Stimulated activated CD8-positive, alpha-beta memory T cell treated with anti-CD3 and anti-CD28 coated beads, Interleukin-4, amount 100 ng/mL, for 1 hour (primary cell): ENCODE measurements at places on chromosomes 2 and 18.

- no peak for DNase-seq
Measured at GRCh38 chr2:104584393-104584792, 269.5 kb upstream of the POU3F3 start.

GRCh38 chr2:138012082-138012481 is 47.8 kb downstream of the HNMT start:
- DNase-seq, result no peak

- DNase-seq, result no peak
Measured at GRCh38 chr2:20225294-20226151, 593 bp upstream of the SDC1 start.

GRCh38 chr2:206642075-206643025 is at the start of gene FAM237A:
TSS of gene FAM237A (plus strand) at chr2:206642487. CDS start at chr2:206644237, 1,750 bp downstream.
- DNase-seq, result no peak

- no peak for DNase-seq
Measured at GRCh38 chr2:191359133-191359532, 113.9 kb downstream of the MYO1B start.

GRCh38 chr2:168552450-168552856 is 96.4 kb downstream of the CERS6 start:
- DNase-seq, result no peak

DNA sequence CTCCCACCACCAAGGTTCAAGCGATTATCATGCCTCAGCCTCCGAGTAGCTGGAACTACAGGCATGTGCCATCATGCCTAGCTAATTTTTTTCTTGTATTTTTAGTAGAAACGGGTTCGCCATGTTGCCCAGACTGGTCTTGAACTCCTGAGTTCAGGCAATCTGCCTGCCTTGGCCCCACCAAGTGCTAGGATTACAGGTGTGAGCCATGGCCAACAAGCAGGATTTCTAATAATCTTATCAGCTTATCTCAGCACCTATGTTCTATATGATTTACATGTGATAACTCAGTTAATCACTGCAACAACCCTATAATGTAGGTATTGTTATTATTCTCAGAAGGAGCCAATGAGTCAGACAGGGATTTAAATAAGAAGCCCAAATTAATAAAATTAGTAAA is 80.3 kb downstream of the GORASP2 start:
- no peak for DNase-seq

GRCh38 chr2:80102026-80102425 is 202.5 kb downstream of the LRRTM1 start:
- DNase-seq, result no peak

- no peak for DNase-seq
Measured at GRCh38 chr18:46449033-46449432, 208.0 kb downstream of the LOXHD1 start.

DNA sequence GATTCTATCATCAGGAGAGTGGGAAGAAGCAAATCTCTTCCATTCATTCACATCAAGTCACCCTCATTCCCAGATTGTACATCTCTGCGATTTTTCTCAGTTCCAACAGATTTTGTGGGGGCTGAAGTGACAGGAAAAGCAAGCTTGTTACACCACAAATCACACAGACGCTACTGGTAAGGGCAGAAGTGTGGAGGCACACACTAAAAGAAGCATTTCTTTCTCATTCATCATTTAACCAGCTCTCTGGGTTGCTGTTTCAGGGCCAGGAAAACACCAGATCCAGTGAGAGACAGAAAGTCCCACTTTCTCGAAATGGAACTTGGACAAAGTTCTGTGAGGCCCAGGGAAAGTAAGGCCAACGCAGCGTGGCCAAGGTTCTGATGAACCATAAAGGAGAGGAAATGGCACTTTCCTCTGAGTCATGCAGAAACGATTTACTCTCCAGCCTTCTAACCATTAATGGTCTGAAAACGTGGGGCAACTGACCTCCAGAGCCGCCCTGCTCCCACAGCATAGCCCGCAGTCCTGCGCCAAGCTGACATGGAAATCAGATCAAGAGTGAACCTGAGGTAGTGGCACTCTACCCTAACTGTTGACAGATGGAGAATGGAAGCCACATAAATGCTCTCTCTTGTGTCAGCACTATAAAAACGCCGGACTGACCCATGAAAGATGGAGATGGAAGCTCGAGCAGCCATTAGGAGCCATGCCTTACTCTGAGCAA is 191.0 kb downstream of the C1D start:
- no peak for DNase-seq

DNA sequence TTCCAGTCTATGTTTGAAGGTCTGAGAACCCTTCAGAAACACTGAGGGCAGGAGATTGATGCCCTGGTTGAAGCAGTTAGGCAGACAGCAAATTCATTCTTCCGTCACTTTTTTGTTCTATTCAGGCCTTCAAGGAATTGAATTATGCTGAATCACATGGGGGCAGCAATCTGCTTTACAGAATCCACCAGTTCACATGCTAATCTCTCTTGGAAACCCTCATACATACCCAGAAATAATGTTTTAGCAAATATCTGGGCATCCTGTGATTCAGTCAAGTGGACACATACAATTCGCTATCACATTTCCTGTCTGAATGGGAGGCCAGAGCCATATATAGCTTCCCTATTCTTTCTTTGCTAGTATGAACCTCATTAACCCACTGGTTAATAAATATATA is 301.4 kb upstream of the CNTNAP5 start:
- no peak for DNase-seq

DNA sequence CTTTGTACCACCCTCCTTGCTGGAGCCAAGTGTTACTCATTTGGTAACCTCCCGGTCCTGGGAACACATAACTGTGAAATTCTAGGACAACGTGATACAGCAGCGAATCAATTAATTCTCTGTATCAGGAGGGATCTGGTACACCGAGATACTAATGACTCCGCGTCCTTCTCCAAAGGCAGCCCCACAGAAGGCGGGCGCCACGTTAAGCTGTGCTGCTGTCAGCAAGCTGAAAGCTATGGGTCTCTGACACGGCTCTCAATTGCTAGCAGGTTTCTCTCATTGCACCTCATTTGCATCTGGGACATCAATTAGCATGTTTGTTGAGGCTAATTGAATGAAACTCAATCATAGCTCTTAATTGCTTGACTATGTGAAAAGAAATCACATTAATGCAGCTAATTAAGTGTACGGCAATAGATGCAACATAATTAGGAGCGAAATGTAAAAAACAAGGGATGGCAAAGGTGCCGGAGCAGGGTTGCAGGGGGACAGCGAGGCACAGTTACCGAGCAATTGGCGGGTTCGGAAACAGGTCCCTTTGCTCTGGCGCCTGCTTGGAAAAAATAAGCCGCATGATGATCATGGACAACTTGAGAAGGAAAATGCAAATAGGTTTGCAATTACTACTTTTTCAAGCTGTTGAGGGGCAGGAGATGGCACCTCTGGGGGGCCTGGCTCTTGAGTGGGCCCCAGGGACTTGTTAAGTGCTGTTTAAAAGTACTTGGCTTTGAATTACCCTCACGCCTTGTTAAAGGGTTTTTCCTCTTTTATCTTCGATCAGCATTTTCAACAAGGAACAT is 264.2 kb downstream of the GBX2 start:
- DNase-seq, result no peak

DNA sequence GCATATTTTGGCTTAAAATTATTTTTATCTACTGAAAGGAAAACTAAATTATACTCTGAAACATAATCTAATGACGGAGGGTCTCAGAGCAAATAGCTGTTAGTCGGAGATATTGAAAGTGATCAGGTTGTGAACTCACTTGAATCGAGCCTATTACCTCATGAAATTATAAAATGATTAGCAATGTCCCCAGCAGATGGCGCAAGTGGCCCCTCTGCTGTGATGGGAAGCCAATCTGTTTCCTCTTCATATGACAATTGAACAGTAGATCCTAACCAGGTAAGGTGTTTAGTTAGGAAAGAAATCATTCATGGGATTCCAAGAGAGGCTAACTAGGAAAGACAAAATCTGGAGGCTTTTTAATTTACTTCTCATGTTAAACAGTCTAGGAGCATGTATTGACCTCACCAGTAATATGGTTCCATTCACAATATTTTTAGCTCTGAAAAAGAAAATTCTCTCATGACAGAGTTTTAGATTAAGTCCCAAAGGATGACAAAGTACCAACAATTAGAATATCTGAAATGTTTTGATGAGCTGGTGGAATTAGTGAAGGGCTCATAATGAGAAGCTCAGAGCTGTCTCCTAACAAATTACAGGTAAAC is 29.9 kb upstream of the MPPE1 start:
- DNase-seq, result peak; percentile 52

DNA sequence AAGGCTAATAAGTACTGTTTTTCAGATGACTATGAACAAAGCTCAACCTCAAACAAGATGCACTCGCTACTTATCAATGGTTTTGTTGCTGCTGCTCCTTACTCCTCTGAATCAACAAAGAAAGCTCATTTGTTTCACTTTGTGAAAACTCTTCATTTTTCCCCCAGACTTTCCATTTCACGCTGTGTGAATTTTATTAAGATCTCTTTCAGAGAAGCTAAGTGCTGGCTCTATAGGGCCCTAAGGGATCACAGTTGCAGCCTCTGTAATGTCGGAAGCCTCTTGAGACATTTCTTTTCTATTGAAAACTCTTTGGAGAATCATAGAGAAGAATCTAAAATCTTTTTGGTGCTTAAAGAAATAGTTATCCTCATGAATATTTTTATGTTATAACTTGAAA is 209.8 kb downstream of the CD226 start:
- DNase-seq, result no peak

- no peak for DNase-seq
Measured at GRCh38 chr2:72828840-72829507, 3.1 kb upstream of the EXOC6B start.

DNA sequence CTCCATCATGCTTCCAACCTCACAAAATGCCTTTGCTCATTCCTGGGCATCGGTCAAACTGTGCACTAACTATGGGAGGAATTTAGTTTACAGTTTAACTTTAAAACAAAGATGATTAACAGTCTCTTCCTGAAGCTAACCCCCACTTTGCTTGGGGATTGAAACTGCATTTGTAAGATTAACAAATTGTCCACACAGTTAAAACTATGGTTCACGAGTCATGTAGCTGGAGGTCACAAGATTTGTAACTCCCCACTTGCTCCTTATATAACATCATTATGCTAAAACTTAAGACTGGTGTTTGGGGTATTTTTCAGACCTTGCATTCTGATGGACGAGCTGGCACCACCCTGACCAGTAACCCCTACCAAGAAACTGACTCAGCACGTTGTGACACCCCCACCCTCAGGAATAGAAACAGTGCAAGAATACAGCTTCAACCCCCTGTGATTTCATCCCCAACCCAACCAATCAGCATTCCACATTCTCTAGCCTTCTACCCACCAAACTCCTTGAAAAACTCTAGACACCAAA is 252.3 kb downstream of the MBD5 start:
- DNase-seq, result no peak

GRCh38 chr2:183614799-183615435 is 490.7 kb downstream of the NUP35 start:
- DNase-seq, result no peak

DNA sequence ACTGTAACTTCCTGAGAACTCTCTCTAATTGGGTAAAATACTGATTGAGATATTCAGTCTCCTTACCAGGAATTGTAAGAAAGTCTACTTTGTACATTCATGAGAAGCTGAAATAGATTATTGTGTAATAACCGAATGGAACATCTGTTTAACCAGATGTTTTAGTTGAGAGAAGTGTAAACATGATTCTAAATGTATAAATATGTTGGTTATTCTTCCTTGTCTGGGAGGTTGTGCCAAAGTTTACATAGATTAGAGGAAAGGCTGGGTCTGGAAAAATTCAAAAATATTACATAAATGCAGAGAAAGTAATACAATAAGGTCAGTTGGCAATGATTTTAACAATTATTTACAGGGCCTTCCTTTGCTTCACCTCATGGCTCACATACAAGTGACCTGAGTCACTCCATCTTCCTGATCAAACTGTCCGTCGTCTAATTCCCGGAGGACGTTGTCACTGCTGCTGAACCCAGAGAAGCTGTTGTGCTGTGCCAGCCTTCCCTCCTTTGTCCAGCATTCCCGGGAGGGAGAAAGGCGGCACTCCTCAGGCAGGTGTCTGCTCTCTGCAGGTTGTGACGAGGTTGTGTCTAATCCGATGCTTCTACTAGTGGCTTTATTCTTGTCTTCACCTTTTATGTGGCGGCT is 55.9 kb downstream of the MOB4 start:
- no peak for DNase-seq

- no peak for DNase-seq
Measured at GRCh38 chr2:28350196-28350595, 42.5 kb upstream of the FOSL2 start.
